ENCODE measurements at places on chromosomes 6 and 20. TPM values are rescaled to one million over a fixed set of nuclear protein-coding genes. Genes with fewer than 3 reads are reported as not detected.

- no peak for DNase-seq
These were observed 80.2 kb upstream of the PIM1 start for GRCh38 chr6:37089783-37090182.

DNA sequence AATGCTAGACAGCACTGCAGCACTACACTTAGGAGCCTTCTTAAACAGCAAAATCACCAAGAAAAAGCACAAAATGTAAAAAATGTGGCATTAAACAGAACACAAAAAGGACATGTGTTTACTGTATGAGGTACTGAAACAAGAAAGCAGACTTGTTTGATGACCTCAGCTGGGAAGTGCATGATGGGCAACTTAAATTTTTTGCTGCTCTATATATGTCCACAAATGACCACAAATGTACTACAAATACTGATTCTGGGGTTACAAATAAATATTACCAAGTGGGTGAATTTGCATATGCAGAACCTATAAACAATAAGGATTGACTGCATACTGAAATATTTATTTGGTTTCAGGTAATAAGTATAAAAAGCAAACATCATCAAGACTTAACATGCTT, 13.1 kb downstream of the RAB23 start:
- DNase-seq = no peak

GRCh38 chr6:20718705-20719653, 184.7 kb downstream of the CDKAL1 start:
- no peak for DNase-seq

DNA sequence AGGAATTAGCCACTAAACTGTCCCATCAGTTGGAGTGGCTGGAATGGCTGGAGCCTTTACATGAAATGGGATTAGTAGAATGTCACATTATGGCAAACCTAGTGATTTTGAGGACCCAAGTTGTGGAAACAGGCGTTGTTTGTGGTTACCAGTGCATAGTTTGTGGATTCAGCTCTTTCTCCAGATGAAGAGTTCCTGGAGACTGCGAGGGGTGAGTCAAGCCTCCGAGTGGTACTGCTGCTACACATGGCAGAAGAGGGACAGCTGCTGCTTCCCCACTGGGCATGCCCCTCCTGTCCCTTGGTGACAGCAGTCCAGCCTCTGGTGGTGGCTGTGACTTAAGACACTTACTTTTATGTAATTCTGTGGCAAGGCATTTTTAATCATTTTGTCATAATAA, 94.2 kb upstream of the SCP2D1 start:
- no peak for DNase-seq

- DNase-seq = no peak
These were observed 105.7 kb upstream of the SNX9 start for GRCh38 chr6:157717340-157717748.

- no peak for DNase-seq
These were observed 89.1 kb downstream of the AFG1L start for GRCh38 chr6:108383981-108384380.

DNA sequence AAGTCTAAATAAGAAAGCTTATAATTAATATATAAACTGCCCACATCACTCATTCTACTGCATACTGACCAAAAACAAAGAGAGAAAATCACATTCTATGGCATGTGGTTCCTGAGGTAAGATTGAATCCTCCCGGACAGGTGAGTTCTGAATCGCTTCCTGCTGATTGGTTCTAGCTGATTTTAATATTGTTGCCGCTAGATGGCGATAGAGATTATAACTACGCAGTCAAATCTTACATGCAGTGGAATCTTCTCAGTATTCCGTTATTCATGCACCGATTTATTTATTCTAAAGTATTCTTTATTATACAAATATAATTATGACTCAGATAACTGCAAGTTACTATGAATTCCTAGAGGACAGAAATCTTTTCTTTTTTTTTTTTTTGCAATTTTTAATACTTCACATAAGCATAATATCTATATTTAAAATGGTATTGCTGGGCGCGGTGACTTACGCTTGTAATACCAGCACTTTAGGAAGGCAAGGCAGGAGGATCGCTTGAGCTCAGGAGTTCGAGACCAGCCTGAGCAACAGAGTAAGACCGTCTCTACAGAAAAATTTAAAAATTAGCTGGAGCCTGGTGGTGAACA, 24.2 kb upstream of the TMX4 start:
- peak; percentile 79 for DNase-seq

Gene RBM24
- 1.9 TPM for total RNA-seq

Gene FOXF2
- 22.9 TPM for total RNA-seq

Gene PPP1R3D
- total RNA-seq = 11.8 TPM

Gene NHSL1
- total RNA-seq = 53.7 TPM
